ENCODE measurements at places on chromosomes 1 and 21.
A peak's percentile ranks its signal among the peaks of the same experiment; 100 is the strongest.

- DNase-seq = no peak
Measured at GRCh38 chr1:93958032-93958725, 48.9 kb upstream of the GCLM start.

DNA sequence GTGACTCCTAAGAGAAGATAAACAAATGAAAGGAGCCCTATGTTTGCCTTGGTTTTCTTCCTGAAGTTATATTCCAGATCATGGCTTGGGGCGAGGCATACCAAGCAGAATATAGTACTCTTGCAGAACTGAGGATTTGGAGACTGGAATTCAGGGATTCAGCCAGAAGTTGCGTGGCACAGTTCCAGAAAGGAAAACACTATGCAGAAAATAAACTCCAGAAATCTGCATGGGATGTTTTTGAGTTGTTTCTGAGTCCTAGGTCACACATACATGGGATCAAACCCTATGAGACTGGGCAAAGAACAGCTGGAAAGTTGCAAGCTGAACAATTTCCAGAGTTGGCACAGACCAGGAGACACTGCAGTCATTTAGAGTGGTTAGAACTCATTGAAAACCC lies 42.9 kb upstream of the IFFO2 start:
- no peak for DNase-seq

GRCh38 chr1:95640746-95641145 lies 406.7 kb downstream of the RWDD3 start:
- DNase-seq = no peak

DNA sequence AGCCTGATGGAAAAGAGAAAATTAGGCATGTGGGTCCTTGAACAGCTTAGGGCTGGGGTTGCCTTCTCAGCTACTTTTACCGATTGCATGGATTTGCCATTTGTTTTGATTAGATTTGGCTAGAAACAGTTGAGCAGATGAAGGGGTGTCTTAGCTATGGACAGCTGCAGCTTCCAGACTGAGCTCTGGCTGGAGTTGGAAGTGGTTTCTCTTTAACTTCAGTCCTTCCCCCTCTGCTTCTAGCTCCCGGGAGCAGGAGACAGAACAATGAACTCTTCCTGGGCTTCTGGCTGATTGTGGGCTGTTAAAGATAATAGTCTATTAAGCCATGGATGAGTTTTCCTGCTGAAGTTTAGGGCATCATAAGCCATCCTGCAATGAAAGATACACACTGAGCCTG lies 50.7 kb downstream of the UBE2T start:
- no peak for DNase-seq

GRCh38 chr1:29563571-29563970 lies 327.2 kb downstream of the PTPRU start:
- DNase-seq = no peak

GRCh38 chr1:169105434-169106094 lies 926 bp upstream of the ATP1B1 start:
- DNase-seq = peak; percentile 63

DNA sequence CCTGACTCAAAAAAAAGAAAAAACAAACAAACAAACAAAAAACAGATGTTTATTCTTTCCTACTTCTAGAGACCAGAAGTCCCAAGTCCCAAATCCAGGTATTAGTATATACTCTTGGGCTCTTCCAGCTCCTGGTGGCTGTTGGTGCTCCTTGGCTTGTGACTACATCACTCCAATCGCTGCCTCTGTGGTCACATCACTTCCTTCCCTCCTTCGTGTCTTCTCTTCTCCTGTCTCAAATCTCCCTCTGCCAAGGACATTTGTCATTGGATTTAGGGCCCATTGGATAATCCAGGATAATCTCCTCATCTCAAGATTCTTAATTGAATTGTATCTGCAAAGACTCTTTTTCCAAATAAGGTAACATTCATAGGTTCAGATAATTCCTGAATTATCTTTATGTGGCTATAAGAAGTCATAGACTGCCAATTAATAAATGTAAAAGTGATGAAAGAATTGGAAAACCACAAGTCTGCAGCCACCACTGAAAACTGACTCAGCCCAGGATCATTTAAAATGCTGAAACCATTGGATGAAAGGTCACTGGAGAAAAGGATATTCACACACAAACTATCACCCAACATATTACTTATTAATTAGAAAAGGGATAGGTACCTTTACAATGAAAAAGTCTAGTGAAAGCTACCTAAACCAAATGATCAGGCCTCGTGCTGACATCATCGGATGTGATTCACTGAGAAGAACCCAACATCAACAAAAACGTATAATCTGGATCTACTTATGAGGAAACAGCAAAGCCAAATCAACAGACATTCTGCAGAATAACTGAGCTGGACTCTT lies 67.1 kb downstream of the ZNF281 start:
- DNase-seq = no peak

DNA sequence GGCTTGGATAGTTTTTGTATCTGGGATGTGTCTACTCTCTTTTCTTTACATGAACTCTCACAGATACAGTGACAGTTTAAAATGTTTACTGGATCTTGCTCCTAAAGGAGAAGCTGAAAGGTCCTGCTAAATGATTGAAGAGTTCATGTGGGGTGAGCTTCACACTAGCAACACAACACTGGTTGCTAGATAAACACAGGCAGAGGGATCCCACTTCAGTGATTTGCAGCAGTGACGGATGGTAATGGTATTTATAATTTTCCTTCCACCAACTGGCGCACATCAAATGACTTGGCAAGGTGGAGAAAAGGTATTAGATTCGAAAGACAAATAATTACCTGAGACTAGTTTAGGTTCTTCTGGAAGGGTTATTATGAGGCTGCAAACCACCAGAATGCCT lies 270.2 kb downstream of the TBX15 start:
- no peak for DNase-seq

GRCh38 chr1:3423245-3423829 lies 31.1 kb upstream of the ARHGEF16 start:
- DNase-seq = no peak

- DNase-seq = no peak
Measured at GRCh38 chr1:94993931-94994645, 67.2 kb upstream of the CNN3 start.

DNA sequence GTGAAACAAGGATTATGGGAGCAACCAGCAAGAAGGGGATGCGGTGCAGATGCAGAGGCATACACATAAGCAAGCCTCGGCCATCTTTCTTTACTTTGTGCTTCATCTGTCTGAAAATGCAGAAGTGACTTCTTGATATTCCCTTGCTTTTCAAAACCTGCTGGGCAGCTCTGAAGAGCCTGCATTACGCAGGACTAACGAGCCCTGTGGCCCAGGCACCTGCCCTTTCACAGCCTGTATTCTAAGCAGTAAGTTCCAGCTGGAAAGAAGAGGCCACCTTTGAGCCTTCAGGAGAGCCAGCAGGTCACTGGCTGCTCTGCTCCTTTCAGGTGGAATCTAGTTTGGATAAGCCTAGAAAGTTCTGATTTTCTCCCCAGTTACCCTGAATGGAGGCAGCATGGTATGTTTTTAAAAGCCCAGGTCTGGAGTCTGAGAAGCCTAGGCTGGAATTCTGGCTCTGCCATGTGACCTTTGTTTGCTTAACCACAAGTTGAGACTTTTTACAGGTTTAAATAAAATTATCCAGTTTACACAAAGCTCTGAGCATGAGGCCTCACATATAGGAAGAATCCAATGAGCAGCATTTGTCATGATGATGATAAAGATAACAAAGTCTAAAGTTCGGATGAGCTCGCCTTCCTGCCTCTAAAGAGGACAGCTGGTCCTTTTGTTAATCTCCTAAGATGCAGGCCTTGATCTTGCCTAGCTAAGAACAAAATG lies 122.9 kb downstream of the UBR4 start:
- DNase-seq = no peak

- no peak for DNase-seq
Measured at GRCh38 chr1:162016631-162017030, 7.0 kb downstream of the OLFML2B start.

DNA sequence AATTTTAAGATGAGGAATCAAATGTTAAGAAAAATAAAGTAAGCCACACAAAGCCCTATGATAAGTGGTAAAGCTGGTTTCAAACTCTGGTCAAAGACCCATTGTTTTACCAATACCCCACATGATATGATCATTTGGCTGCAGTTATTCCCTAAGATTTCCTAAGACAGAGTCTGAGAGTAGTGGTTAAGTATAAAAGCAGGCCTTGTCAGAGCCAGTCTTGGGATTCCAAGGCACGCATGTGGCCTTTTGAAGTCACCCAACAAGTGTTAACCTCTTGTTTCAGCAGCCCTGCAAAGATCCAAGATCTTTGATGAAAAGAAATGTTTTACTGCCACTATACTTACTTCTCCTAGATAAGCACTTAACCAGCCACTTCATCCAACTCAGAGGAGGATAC lies 159.2 kb downstream of the SIPA1L2 start:
- DNase-seq = no peak

DNA sequence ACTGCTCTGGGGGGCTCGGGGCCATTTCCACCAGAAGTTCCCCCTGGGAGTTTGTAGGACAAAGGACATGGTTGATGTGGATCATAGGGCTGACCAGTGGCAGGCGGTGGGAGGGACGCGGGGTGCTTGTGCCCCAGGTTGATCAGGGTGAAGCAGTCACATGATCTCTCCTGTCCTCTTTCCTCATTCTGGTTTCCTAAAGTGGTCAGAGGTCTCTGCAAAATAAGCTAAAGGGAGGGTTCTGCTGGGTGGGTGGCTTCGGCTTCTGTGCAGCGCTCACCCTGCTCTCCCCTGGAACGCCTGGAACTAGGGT lies 9.2 kb downstream of the PDXK start:
- DNase-seq = no peak

DNA sequence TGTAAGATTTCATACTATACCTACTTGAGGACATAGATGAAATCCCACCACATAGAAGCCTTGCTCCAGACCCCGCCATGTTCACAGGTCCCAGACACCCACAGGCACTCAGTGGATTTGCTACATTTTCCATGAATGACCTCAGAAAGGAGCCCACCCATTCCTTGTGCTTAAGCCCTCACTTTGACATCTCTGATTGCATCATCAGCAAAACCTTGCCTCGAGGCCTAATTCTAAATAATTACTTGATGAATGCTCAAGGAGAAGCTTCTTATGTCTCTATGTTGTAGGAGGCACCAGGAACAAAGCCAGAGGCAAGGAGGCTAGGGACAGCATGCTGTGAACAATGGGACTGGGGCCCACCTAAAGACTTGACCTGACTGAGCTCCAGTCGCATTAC lies 12.1 kb downstream of the OVGP1 start:
- no peak for DNase-seq

DNA sequence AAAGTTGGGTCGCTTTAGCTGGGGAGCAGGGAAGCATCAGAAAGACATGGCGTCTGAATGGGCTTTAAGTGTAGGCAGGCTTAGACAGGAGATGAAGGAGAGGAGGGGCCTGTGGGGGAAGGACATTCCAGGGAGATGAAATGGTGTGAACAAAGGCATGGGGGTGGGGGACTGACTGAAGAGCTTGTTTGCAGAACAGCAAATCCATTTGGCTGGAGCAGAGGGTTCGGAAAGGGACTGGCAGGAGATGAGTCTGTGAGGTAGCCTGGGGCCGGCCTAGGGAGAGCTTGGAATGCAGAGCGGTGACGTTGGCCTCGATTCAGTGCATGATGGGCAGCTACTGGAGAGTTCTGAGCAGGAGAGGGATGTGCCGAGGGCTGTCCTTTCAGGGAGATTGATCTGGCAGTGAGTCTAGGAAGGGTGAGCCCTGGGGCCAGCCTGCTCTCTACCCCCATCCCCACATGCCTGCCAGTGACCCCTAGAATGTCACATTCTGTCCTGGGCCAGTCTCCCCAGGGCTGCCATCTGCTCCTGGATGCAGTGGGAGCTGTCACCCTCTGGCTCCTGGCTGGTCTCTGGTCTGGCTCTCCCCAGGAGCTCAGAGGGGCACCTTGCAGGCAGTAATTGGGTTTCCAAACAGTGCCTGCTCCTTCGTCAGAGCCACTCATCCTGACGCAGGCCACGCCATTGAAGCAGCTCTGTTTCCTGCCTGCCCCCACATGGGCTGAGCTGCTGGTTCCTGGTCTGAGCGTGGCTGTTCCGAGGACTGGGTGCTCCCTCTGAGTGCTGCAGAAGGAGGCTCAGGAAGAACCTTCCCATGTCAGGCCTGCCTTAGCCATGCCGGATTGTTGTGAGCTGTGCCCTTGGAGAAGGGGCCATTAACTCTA lies 22.3 kb upstream of the TMEM222 start:
- peak; percentile 97 for DNase-seq

GRCh38 chr1:99766378-99766800 lies at the start of gene FRRS1:
FRRS1 (minus strand) TSS chr1:99766635; CDS start chr1:99748768, 17,867 bp downstream.
- DNase-seq = peak; percentile 71

- no peak for DNase-seq
Measured at GRCh38 chr1:157658571-157658970, 42.0 kb downstream of the FCRL3 start.

GRCh38 chr21:26041431-26042180 lies 129.0 kb downstream of the APP start:
- peak; percentile 54 for DNase-seq

- DNase-seq = no peak
Measured at GRCh38 chr1:180278194-180278515, 48.1 kb downstream of the LHX4 start.

- DNase-seq = no peak
Measured at GRCh38 chr1:3459051-3459908, 4.8 kb downstream of the ARHGEF16 start.

DNA sequence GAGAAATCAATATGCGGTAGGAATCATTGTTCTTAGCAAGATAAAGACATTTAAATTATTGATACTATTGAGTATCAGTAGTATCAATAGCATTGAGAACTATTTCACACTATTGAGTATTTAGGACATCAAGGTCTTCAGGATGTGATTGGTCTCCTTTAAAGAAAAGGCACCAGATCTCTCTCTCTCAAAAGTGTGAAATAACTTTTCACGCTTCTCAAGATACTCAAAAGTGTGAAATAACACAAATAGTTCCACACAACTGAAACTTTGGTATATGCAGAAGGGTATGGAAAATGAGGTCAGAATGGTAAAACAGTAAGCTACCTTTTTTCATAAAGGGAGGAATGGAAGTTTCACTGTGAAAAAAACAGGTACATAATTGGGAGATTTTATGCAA lies 6.7 kb upstream of the PYHIN1 start:
- no peak for DNase-seq

DNA sequence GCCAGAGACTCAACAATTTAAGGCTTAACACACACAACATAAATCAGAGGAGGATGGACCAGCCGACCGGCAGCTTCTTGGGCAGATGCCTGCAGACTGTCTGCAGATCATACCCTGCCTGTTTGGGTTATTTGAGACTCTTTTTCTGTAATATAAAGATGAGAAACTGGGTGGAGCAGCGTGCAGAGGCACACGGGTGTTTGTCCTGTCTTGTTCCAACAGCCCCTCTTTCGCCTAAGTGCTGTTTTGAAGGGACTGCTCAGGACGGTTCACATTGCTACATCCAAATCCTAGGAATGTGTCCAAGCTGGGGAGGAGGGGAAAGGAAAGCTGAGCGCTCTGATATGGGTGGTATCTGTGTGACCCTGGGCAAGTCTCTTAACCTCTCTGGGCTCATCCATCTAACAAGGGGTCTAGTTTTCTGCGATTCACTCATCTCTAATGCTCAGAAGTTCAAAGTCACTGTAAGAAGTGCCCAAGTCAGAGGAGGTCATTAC lies 149.9 kb downstream of the CLIC6 start:
- DNase-seq = no peak
